ENCODE measurements at places on chromosomes 2 and 18. TPM values are rescaled to one million over a fixed set of nuclear protein-coding genes. Genes with fewer than 3 reads are reported as not detected.

GRCh38 chr2:124626993-124627392, 601.9 kb downstream of the CNTNAP5 start:
- no peak for DNase-seq

DNA sequence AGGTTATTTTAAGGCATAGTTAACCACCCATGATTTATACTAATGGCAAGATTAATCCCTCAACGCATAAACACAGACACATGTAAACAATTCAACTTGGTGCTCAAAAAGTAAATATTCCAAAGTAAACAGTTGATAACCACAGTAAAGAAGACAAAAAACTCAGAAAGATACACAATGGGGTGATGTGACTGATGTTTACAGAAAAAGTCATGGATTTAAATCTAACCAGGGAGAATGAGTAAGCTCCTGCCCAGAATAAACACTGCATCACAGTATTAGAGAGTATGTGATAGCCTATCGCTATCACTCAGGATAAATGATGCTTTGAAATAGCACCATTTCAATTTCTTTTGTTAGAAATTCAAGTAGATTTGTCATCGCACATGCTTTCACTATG, 49.3 kb downstream of the HIBCH start:
- no peak for DNase-seq

- no peak for DNase-seq
Observed at GRCh38 chr2:23445450-23445868, 60.5 kb downstream of the KLHL29 start.

- no peak for DNase-seq
Observed at GRCh38 chr18:73717570-73717969, 430.1 kb downstream of the FBXO15 start.

GRCh38 chr2:180573951-180574350, 406.5 kb upstream of the UBE2E3 start:
- DNase-seq = no peak

GRCh38 chr2:225462945-225463344, 63.4 kb downstream of the NYAP2 start:
- DNase-seq = no peak

DNA sequence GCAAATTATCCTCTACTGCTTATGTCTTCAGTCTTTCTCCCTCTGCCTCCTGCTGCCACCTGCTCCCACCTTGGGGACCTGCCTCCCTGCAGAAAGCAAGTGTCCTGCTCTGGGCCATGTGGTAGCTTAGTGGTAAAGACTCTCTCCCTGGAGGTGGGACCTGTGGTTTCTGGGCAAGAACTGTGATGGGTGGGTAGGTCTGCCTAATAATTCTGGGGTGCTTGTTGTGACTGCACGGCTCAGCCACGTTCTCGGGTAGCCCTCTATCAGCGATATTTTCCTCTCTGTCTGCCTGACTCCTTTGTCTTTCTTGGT, 16.4 kb upstream of the CD28 start:
- DNase-seq = no peak

- peak; percentile 50 for DNase-seq
Observed at GRCh38 chr2:226030788-226031646, 631.5 kb downstream of the NYAP2 start.

DNA sequence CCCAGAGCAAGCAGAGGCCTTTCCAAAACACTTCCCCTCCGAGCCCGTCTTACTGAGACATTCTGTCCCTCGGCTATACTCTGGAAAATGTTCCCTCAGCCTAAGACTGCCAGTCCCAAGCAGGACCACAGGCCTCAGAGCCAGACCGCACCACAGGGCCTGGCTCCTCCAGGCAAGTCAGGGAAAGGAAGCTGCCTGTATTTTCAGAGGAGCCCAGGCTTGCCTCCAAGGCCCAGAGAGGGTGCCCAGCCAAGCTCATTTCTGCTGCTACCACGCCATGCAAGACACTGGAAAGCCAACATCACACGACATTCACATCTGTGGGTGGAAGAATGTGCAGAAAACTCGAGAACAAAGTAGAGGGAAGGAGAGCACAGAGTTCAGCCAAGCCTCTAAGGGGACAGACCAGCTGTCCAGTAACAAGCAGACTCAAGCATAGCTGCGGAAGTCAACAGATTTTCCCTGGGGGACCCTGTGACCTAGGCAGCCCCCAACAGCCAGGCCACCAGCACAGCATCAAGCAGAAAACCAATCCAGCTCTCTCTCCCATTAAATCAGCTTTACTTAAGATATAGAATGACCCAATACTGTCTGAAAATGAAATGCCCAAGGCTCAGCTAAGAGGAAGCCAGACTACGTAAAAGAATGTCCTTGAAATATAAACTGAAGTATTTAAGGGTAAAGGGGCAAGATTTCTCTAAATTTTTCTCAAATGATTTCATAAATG, 123.9 kb downstream of the ZFP36L2 start:
- DNase-seq = no peak

- peak; percentile 56 for DNase-seq
Observed at GRCh38 chr18:8706791-8707555, 1.6 kb downstream of the MTCL1 start.

DNA sequence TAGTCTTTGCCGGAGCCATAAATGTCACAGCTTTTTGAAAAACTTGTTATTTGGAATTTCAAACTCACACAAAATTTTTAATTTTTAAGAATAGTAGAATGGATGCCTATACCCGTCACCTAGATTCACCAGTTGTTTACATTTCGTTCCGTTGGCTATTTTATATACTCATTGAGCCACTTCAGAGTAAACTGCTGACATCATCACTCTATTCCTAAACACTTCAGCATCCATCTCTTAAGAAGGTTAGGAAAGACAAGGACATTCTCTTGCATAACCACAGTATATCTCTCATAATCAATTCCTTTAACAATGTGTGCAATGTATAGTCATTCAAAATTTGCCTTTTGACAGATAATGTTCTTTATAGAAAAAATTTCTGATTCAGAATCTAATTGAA, 1065.8 kb downstream of the LRP1B start:
- DNase-seq = no peak

DNA sequence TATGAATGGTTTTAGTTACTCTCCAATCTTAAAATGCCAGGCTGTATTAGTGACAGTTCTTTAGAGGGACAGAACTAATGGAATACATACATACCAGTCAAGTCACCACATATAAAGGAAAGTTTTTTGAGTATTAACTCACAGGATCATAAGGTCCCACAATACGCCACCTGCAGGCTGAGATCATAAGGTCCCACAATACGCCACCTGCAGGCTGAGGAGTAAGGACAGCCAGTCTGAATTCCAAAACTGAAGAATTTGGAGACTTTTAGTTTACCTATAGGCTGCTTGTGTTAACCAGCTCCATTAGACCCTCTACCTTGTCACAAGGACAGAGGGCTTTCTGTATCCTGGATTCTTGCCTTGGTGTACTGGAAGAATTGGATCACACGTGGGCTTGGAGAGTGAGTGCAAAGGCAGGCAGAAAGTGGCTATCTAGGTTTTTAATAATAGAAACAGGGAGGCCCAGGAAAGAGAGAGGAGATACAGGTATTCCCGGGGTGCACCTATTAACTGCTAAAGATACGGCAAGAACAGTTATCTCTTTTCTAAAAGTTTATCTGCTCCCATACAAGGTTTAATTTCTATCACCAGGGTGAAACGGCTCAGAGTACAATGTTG, 234.9 kb upstream of the CYRIA start:
- DNase-seq = no peak

DNA sequence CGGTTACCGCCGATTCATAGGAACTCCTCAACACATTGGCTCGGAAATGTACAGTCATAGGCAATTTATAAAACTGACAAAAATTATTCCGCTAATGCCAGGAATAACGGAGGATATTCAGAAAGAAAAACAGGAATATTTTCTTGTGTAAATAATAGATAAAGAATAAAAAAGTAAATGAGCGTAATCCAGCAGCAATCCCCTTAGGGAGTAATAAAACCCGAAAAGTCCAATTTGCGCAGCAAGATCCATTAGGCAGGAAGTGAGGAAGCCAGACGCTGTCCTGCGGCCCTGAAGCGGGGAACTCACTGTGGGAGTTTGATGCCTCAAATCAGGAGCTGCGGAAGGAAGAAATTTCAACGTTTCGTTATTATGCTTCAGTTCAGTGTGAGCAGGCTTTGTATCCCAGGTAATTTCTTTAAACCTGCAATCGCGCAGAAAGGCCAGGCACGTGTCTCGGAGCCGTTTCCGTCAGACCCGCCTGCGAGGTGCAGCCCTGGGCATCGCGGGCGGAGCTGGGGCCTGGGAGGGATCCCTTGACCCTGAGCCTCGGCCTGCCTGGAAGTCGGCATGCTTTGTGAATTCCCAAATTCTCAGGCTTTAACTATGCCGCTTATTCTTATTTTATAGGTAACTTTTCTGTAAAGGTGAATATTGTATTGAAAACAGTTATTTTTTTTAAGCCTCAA, 180.9 kb upstream of the ALKAL2 start:
- no peak for DNase-seq

- no peak for DNase-seq
Observed at GRCh38 chr18:4888251-4889040, 308.6 kb downstream of the AKAIN1 start.

- DNase-seq = no peak
Observed at GRCh38 chr2:159150280-159150746, 136.2 kb downstream of the WDSUB1 start.

DNA sequence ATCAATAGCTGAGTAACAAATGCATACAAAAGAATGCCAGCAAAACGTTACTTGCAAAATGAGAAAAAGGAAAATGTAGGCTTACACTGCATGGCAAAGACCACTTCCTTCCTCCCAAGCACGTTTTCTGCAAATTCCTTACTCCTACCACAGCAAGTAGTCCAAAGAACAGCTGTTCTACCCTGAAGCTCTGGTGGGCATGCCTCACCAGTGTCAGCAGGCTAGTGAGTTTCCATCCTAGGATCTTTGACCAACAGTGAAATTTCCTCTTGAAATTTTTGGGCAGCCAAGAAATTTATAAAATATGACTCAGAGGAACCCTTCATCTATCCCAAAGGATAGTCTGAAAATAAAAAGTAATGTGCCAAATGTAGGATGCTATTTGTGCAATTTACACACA, 123.9 kb downstream of the ZNF532 start:
- DNase-seq = no peak

- no peak for DNase-seq
Observed at GRCh38 chr2:219961947-219962498, 334.6 kb downstream of the SLC4A3 start.

DNA sequence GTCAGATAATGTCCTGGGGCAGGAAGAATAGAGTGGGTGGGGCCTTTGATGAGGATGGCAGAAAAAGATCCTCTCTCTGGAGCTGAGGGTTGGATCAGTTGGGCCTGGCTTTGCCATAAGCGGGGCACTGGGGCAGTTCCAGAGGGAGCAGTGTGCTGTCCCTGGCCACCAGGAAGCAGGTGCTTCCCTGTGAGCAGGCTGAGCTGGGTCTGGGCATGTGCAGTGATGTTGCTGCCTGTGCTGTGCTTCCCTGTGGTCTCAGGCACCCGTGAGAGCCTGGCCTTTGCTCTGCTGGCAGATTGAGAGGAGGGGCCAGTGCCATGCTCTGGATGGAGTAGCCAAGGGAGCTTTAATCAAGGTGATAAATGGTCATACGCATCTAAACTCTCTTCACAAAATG, 14.6 kb upstream of the NPPC start:
- DNase-seq = no peak

- no peak for DNase-seq
Observed at GRCh38 chr2:60644951-60645350, 91.5 kb upstream of the BCL11A start.

GRCh38 chr2:239942090-239942489, 83.1 kb downstream of the NDUFA10 start:
- DNase-seq = no peak

GRCh38 chr2:239029958-239030357, 182.1 kb downstream of the TWIST2 start:
- DNase-seq = no peak

GRCh38 chr2:24047703-24048033, 477 bp upstream of the WDCP start:
- no peak for DNase-seq

GRCh38 chr2:67721516-67721915, 324.4 kb downstream of the ETAA1 start:
- no peak for DNase-seq

GRCh38 chr2:197500503-197501131, 438 bp downstream of the HSPE1 start:
- DNase-seq = no peak

- no peak for DNase-seq
Observed at GRCh38 chr2:47518497-47519146, 115.7 kb downstream of the MSH2 start.

DNA sequence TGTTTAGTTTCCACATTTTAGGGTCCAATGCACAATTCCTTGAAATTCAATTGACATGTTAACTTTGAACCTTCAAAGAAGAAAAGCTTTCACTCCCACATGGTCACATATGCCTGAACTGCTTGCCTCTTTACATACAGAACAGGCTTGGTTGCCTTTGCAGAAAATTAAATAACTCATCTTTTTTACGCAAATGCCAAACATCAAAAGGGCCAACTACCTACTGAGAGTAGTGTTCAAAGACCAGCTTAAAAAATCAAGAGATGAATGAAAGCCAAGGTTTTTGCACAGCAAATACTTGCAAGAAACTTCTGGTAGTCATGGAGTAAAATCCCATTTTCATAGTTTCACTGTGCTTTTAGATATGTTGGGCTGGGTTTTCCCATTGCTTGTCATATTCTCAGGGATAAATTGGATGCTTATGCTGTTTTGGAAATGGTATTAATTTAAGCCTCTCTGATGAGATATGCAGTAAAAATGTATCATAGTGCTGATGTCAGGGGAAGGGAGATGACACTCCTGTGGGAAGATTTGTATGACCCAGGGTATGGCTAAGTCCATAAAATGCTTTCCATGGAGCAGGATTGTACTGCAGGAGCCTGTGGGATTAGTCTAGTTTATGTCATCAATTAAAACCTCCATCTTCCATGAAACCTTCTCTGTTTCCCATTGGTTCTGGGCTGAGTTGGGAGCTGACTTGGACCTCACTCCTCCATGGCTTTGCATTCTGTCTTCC, 60.6 kb upstream of the DARS1 start:
- no peak for DNase-seq

- DNase-seq = no peak
Observed at GRCh38 chr2:237883951-237884446, 24.6 kb downstream of the RAMP1 start.

DNA sequence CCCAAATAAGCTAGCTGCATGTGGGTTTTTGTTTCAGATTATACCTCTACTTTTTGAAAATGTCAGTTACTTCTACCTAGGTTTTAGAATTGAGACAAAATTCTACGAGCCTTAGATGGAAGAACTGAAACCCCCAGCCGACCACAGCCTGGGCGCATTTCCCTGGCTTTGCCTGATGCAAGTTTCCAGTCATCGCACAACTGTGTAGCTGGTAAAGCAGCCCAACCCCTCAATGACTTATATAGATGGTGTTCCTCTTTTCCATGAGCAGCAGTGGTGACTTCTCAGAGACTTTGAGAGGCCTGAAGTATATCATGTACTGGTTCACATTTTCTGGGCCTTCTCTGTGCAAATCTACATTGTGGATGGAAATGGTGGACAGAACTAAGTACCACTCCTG, 515.4 kb upstream of the RAB6C start:
- DNase-seq = no peak

GRCh38 chr18:28027755-28028154, 149.2 kb downstream of the CDH2 start:
- DNase-seq = no peak

REG1B gene
- not detected for total RNA-seq

CAVIN2 gene
- total RNA-seq = 10.5 TPM

CDH19 gene
- 0.09 TPM for total RNA-seq

HOXD12 gene
- not detected for total RNA-seq

GAREM1 gene
- total RNA-seq = 12.9 TPM

SMAD4 gene
- total RNA-seq = 94.7 TPM

WIPF1 gene
- 10.1 TPM for total RNA-seq

FAM228A gene
- total RNA-seq = 3.5 TPM

All from cerebellum (tissue), 4 donors.